ENCODE measurements at places on chromosomes 7 and 10.

GRCh38 chr7:22234227-22234626 is 122.7 kb downstream of the RAPGEF5 start:
- DNase-seq = no peak

DNA sequence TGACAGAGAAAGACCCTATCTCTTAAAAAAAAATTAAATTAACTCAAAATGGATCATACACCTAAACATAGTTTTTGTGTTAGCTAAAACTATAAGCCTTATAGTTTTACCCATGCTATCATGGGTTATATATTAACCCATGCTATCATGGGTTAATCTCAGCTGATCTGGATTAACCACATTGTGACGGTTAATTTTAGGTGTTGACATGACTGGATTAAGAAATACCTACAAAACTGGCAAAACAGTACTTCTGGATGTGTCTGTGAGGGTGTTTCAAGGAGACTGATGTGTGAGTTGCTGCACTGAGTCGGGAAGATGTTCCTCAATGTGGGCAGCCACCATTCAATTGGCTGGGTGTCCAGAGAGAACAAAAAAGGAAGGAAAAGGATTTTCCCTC is 44.3 kb upstream of the FXYD4 start:
- DNase-seq = no peak

DNA sequence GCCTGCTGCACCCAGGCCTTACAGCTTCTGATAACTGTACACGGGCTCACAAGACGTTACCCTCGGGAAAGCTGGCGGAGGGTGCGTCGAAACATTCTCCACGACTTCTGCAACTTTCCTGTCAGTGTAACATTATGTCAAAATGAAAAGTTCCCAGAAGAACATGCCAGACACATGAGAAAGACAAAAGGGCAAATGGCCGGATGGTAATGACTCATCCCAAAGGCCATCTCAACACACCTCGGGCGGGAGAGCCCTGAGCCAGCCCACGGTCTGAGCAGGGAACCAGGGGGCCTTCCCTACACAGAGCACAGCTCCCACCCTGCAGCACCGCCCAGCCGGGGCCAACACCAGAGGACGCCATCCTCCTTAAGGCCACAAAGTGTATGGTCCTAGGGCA is 118.7 kb downstream of the MAD1L1 start:
- DNase-seq = no peak

- no peak for DNase-seq
Measured at GRCh38 chr10:17835688-17836087, 26.5 kb downstream of the MRC1 start.

- DNase-seq = no peak
Measured at GRCh38 chr7:156725936-156726335, 85.4 kb downstream of the RNF32 start.

- no peak for DNase-seq
Measured at GRCh38 chr10:111146025-111146640, 69.3 kb downstream of the ADRA2A start.

DNA sequence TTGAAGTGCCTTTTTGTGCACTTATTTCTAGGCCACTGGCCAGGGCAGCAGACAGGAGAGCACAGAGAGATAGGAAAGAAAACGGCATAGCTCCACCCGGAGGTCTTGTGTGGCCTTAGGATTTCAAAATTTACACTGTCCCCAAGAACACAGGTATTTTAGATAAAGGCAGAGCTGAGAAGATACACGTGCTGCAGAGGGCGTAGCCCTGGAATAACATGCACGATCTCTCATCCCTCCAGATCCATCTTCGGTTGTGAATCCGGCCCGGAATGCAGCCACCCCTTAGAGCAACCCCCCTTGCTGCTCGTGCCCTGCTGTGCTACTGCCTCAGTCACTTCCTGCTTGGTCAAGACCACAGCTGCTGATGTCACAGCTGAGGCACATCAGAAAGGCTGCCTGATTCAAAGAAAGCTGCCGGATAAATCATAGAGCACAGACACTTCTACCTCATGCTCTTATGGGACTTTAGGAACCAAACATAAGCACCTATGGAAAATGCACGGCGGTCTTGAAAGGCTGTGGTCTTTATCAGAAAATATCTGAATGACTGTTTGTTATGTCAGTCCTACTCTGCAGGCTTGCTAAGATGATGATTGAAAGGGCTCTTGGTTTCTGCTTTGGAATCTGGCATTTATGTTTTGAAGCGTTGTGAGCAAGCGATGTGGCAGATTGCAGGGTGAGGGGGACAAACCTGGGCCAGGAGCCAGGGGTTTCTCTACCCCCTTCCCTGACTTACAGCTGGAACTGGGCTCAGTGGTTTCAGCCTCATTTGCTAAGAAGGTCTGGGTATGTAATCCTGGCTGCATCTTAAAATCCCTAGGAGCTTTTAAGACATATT is 152.0 kb downstream of the SVIL start:
- no peak for DNase-seq

GRCh38 chr10:119980956-119981750 is 88.6 kb downstream of the SEC23IP start:
- DNase-seq = no peak

DNA sequence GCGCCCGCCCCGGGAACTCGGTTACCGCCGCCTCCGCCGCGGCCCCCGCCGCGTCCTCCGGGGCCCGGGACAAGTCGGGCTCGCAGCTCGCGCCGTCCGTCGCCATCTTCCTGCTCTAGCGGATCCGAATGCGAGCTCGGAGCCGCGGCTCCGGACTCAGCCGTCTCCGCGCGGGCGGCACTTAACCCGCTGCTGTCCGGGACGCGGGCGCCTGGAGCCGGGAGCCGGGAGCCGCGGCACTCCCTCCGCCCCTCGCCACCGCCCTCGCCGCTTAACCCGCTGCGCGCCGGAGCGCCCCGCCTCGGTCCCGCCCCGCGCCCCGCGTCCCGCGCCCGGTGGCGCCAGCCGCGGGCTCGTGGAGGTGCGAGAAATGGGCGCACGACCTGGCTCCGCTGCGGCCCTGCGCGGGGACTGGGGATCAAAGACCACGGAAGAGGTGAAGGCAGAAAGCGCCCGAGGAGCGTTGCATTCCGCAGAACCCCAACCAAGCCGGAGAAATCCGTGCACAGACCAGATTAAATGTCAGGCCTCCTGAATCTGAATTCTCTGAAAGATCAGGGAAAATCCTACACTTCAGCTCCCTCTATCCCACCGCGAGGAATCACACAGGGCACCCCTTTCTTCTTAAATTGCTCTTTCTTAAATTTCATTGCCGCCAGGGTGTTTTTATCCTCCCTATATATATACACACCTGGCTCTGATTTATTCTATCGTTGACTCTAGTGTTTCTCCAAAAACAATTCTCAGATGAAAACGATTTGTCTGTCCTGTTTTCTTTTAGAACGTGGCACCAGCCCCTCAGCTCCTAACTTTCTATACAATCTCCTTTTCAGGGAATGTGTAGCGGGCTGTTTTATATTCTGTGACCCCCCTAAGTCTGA is at the start of gene CTTNBP2:
Gene CTTNBP2 (minus strand): TSS at position 132 of the 881 bp plus-strand sequence. CDS start 26 bp downstream, at position 106.
- no peak for DNase-seq

DNA sequence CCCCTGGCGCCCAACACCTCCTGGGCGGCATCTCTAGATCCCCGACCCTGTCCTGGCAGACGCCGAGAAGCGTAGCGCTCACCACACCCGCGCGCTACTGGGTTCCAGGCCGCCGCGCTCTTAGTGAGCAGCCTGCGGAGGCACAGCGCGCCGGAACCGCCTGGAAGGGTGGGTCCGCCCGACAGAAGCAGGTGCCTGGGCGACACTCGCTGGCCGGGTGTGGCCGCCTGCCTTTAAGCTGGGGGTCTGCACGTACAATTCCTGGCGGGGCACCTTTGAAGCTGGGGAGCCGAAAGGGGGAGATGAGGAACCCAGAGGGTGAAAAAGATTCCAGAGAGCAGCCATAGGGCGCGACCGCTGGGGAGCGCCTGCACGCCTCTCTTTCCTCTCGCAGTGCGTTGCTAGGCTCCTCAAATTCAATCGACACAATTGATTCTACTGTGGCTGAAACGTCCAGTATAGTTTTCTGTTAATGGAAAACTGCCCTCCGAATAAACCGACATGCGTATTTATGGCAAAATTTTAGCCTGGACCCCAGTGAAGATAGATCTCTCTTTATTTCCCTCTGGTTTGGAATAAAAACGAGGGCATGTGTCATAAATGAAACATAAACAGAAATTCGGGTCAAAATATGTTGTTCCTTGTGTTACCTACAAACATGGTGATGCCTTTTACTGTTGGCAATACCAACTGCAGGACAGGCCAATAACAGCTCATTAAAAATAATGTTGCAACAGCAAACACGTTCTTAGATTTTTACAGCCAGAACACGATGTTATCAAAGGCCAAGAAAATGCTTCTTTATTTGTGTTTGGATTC is 4.6 kb downstream of the HMX3 start:
- no peak for DNase-seq

DNA sequence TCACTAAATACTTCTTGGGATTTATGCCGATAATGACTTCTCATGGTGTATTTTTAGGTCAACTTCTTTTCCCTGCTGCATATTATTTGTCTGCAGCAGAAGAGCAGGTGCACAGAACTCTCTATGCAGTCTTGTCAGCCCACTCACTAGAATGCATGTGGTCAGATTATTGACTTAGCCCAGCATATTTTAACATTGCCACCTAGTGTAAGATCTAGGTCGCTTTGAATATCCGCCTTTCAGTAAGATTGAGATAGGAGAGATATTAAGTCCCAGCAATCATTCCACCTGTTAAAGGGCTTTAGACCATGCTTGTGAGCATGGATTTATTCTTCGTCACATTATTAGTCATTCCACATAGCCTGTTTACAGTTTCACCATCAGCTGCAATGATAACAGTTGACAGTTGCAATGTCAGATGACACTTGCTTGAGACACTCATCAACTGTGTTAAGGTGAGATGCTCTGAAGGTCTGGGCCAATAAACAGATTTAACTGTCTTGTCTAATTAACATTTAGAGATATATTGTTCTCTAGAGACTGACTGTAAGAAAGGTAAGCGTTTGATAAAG is 491.7 kb downstream of the ARL4A start:
- DNase-seq = no peak

GRCh38 chr7:51012569-51013217 is 230.0 kb upstream of the GRB10 start:
- DNase-seq = no peak

DNA sequence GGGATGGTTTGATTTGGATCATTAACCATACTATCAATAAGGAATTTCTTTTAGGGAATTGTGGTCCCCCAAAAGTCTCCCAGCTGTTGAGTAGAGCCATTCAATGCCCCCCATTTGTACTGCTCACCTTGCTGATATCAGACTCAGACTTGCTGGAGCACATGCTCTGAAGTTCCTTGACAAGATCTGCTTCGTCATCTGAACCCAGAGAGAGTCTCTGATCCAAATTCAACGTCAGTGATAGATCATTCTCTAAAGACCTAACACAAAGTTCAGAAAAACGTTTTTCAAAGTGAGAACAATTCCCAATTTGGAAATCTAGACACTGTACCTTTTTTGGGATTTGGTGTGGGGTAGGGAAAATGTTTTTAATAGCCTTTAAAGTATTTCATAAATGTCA is 153.9 kb downstream of the CTTNBP2 start:
- no peak for DNase-seq

DNA sequence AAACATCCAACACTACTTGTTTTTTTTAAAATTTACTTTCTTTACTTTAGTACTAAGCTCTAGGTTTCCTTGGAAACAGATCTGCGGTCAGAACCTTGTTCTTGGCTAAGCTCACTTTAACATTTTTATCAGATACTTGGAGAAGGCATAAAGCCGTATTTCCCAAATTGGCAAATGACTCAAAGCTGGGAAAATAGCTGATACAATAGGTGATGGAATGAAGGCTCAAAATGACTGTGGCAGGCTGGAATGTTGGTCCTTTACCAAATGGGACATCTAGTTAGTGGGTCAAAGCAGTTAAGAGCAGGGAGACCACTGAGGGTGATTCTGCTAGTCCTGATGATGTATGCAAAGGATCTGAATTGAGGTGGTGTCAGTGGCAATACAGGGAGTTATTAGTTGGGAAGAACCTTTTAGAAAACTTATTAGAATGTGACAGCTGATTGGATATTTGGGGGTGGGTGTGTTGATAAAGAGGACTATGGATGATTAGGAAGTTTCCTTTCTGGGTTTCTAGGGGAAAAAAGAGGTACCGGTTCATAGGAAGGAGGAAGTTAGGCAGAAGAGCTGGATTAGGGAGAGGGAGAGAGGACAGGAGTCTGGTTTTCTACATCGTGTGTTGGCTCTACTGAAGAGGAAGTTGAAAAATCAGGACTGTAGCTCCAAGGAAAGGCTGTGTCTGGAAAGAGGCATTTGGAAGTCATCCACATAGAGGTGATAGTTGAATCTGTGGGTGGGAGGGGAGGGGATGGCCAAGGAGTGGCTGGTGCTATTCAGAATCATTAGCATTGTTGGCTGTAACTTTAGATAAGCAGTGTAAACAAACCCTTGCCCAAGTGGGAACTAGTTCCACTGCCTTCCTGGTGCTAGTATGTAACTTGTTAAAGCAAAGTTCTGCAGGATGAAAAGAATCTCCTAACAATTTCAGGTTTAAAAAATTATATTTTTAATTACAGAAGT is 13.1 kb downstream of the PLCE1 start:
- peak; percentile 40 for DNase-seq

GRCh38 chr10:46517541-46517940 is 38.9 kb downstream of the GPRIN2 start:
- no peak for DNase-seq

DNA sequence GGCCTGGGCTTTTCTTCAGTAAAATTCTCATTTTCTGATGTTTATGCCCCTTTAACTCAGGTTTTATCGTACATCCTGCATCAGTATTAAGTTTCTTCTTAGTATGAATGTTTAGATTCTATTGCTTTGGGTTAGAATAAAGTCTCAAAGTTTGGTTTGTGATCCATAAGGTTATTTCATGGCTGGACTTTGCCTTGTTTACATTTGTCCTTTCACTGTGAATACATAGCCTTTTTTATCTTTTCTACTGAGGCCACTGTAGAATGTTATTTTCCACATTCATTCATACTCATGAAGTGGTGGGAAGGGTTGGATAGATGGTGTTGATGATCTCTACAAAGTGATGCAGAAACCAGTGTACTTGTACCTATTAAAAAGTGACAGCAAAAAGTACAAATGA is 59.8 kb downstream of the CCSER2 start:
- no peak for DNase-seq

DNA sequence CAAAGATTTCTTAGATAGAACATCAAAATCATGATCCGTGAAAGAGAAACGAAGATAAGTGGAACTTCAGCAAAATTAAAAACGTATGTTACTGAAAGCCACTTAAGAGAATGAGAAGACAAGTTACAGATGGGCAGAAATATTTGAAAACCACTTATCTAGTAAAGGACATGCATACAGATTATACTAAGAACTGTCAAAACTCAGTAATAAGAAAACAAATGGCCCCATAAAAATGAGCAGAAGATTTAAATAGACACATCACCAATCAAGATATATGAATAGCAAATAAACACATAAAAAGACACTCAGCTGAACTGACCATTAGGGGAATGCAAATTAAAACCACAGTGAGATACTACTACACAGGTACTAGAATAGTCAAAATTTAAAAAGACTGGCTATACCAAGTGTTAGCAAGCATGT is 343.7 kb downstream of the PTEN start:
- DNase-seq = no peak

DNA sequence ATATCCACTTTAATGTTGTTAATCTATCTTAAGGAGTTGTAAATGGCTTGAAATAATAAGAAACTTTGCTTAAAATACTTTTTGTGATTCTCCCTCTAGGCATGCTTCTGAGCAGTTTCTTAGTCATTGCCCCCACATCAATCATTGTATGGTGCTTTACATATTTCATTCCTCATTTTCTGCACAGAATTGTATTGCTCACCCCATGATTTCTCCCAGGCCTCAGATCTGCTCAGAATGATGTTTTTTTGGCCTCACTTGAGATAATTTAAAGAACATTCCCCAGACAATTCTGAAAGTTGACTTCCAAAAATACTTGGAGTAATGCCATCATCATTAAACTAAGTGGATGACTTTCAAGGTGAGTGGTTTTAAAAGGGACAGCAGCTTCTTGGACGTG is 82.1 kb upstream of the PRPS1L1 start:
- DNase-seq = no peak

Data from AG09319 (cell line).